ENCODE measurements at places on chromosomes 7 and 10. TPM values are rescaled to one million over a fixed set of nuclear protein-coding genes. Genes with fewer than 3 reads are reported as not detected.

The SVOPL gene
- total RNA-seq, result not detected

The ENTPD1 gene
- total RNA-seq, result 1.2 TPM

The IL6 gene
- not detected for total RNA-seq

DNA sequence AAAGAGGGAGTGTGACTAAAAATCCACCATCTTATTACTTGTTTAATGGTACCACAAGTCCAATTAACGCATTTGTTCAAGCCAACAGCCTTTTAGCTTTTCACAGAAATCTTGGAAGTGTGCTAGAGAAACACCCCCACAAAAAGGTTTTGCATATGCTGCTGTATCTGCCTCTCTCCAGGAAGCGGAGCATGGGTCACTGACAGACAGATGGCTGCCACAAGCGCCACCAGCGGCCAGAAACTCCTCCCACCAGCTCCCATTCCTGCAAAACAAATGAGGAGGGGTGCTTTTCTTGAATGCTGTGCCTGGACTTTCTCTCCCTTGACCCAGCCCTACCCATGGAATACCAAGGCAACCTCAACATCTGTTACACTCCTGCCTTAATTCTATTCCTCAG lies 176.3 kb upstream of the LRGUK start:
- no peaks in the 10 kb centered on the region for H3K4me1 ChIP-seq
- no peak overlapping the region for H3K4me3 ChIP-seq
- H3K27ac ChIP-seq, result no peak overlapping the region
- H3K27me3 ChIP-seq, result no peaks in the 10 kb centered on the region
- DNase-seq, result no peak
- H3K36me3 ChIP-seq, result peaks cover 8% of the 10 kb centered on the region

DNA sequence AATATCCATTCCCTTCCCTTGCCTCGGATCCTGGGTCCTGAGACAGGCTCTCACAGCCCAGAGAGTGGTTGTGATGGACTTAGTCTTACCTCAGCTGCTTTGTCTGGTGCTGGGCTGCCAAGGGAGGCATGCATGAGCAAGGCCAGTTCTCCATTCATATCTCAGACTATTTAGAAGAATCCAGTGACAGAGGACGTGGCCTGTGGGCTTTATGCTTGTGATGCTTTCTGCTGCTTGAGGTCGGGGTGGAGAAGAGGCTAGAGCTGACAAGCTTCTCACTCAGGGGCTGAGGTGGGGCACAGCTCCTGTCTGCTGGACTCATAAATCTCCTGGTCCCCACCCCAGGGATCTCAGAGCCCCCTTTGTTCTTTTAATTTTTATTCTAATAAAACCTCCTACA lies 66.8 kb downstream of the DNAJC12 start:
- no peaks in the 10 kb centered on the region for H3K36me3 ChIP-seq
- H3K27me3 ChIP-seq, result peaks cover 26% of the 10 kb centered on the region
- H3K27ac ChIP-seq, result no peak overlapping the region
- no peak overlapping the region for H3K4me3 ChIP-seq
- no peak for DNase-seq

Data from osteocyte (in vitro differentiated cells).